ENCODE measurements at places on chromosomes 16 and 17. TPM values are rescaled to one million over a fixed set of nuclear protein-coding genes. Genes with fewer than 3 reads are reported as not detected.
A peak's percentile ranks its signal among the peaks of the same experiment; 100 is the strongest.

DNA sequence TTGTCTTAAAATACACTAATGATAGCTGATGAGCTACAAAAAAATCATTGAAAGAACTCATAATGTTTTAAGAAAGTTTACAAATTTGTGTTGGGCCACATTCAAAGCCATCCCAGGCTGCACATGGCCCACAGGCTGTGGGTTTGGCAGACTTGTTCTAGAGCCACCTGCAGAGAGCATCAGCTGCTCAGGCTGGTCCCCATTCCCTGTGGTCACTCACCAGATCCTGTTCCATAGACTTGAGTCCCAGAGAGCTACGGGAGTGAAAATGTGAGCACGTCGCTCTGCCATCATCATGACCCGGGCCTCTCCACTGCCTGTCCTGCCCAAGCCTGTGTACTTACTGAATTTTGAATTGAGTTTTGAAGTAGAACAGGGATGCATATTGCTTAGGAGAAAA is 6.9 kb downstream of the SLC26A11 start:
- DNase-seq = no peak

- no peak for DNase-seq
Measured at GRCh38 chr16:61829631-61830030, 206.6 kb downstream of the CDH8 start.

DNA sequence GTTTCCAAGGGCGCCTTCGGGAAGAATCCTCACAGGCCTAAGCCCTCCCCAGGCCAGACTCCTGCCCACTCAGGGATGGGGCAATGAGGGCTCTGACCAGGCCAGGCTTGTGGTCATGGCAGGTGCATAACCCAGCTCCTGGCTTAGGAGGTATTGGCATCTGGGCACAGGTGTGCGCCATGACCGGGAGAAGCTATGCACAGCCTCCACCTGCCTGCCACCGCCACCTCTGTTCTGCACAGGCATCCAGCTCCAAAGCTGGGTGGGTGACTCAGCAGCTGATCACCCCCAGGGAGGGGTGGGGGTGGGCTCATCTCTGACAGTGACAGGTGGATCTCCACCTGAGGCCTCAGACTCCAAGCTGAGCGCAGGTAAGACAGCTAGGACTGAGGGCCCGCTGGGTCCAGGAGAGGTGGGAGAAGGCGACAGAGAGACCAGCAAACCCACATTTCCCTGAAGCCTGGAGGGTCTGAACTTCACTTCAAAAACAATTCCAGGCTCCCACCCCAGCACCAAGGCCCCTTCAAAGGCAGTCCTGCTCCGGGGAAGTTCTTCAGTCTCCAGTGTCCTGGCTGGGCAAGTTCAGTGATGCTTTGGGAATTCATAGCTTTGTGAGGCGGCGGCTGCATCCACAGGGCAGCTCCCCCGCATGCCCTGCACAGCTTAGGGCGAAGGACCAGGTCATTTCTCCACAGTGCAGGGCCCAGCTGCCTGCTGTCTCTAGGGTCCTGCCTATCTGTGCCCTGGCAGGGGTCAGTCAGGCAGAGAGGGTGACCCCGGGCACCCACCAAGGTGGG is 121.6 kb upstream of the SMURF2 start:
- DNase-seq = no peak

CA5A gene
- not detected for total RNA-seq

DNAI2 gene
- 0.27 TPM for total RNA-seq

KRTAP4-3 gene
- total RNA-seq = not detected

GRCh38 chr16:56601325-56601724 is 7.1 kb upstream of the MT2A start:
- no peak for DNase-seq

DNA sequence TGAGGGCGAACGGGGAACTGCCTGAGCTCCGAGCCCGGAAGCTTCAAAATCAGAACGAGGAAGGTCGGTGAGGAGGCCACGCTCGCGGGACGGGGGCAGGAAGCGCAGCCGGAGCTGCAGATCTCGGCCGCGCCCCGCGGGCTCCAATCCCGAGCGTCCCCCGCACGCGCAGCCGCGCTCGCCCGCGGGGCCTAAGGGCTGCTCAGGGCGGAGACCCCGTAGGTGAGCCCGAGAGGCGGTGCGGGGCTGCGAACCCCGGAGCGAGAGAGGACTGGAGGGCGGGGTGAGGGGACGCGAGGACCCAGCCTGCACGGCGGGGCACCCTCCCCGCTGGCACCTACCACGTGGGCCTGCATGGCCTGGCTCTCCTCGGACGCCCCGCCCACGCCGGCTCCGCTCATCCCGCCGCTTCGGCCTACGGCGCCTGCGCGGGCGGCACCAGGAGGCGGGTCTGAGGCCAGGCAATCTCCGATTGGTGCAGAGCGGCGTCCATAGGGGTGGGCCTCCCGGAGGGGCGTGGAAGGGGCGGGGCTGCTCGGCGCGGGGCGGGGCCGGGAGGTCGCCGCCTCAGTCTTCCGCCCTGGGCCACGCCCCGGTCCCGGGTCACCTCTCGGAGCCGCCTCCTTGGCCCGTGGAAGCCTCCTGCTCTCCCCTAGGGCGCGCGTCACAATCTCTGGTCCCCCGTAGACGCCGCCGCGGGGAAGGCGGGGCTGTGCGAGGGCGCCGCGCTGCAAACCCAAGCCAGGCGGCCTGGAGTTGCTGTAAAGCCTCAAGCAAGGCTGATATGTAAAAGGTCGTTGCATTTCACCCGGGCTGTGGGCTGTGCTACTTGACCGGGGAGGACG is 27.8 kb upstream of the METRNL start:
- peak; percentile 98 for DNase-seq

LRRC46 gene
- total RNA-seq = 0.27 TPM

SMIM22 gene
- total RNA-seq = not detected

AANAT gene
- under 0.01 TPM for total RNA-seq

GRCh38 chr16:70736465-70737376 is 50.9 kb upstream of the MTSS2 start:
- no peak for DNase-seq

GRCh38 chr16:12576878-12577277 is 226.8 kb downstream of the CPPED1 start:
- DNase-seq = no peak

CHRNE gene
- 5.4 TPM for total RNA-seq
